Progenitor cell of endocrine pancreas (in vitro differentiated cells): ENCODE measurements at places on chromosomes 5 and 9. TPM values are rescaled to one million over a fixed set of nuclear protein-coding genes. Genes with fewer than 3 reads are reported as not detected.

Gene FGD3
- total RNA-seq: 9.6 and 12.0 TPM in 2 replicates

Gene ESM1
- not detected in 2 replicates for total RNA-seq

Gene C9orf153
- 0.69 TPM in 1 of 2 replicates, not detected in the other for total RNA-seq

- H3K27ac ChIP-seq: no peak overlapping the region
- no peaks in the 10 kb centered on the region for H3K36me3 ChIP-seq
- no peak overlapping the region for H3K4me3 ChIP-seq
- no peak for DNase-seq
- peaks cover 23% of the 10 kb centered on the region for H3K4me1 ChIP-seq
- H3K27me3 ChIP-seq: no peaks in the 10 kb centered on the region
Measured at GRCh38 chr9:85020791-85021190, 351.3 kb downstream of the NTRK2 start.
